Esophagus muscularis mucosa (tissue), 4 donors: ENCODE measurements at places on chromosomes 2 and 18. TPM values are rescaled to one million over a fixed set of nuclear protein-coding genes. Genes with fewer than 3 reads are reported as not detected.
A peak's percentile ranks its signal among the peaks of the same experiment; 100 is the strongest.

RIT2 gene
- not detected for total RNA-seq

GRCh38 chr2:68320118-68320641 lies 431 bp upstream of the CNRIP1 start:
- DNase-seq: no peak

- no peak for DNase-seq
These were observed 54.7 kb upstream of the RAB6D start for GRCh38 chr2:131418625-131419024.

GRCh38 chr2:186903216-186903615 lies 54.2 kb upstream of the ZSWIM2 start:
- no peak for DNase-seq

CDH19 gene
- total RNA-seq: 36.0 TPM

DNA sequence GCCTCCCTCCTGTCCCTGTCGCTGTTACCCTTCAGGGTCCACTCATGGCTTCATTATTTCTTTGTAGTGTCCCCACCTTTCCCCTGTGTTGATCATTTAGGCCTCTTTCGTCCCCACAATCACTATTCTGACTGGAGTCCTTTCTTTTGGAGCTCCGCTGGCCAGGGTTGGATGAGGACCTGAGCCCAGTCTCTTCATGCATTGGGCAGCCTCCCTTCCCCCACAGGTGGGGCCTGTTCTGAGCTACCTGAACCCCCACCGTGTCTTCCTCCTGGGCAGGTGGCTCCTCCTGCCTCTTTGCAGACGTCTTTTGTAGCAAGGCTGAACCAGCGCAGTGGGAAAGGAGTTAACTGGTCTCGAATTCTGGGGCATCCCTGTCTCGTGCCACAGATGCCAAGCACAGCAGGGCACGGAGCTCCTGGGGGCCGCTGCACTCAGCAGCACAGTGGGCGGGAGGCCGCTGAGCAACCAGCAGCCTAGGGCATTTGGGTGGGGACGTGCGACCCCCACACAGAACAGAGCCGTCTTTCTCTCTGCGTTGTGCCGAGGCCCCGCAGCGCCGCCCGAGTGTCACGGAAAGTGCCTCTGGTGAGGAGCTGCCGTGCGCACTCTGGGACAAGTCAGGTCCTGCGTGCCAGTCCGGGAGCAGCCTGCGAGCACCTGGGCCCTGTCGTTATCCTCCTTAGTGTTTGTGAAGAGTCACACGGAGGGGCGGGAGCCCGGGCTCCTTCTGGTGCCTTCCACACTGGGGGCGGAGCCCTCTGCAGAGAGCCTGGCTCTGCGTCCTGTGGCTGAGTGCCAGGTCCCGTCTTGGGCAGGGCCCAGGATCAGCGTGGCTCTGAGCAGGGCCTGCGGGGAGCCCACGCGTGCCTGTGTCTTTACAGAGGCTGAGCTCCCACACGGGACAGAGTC lies 130.1 kb downstream of the NFATC1 start:
- DNase-seq: no peak

DAPL1 gene
- total RNA-seq: not detected

DNA sequence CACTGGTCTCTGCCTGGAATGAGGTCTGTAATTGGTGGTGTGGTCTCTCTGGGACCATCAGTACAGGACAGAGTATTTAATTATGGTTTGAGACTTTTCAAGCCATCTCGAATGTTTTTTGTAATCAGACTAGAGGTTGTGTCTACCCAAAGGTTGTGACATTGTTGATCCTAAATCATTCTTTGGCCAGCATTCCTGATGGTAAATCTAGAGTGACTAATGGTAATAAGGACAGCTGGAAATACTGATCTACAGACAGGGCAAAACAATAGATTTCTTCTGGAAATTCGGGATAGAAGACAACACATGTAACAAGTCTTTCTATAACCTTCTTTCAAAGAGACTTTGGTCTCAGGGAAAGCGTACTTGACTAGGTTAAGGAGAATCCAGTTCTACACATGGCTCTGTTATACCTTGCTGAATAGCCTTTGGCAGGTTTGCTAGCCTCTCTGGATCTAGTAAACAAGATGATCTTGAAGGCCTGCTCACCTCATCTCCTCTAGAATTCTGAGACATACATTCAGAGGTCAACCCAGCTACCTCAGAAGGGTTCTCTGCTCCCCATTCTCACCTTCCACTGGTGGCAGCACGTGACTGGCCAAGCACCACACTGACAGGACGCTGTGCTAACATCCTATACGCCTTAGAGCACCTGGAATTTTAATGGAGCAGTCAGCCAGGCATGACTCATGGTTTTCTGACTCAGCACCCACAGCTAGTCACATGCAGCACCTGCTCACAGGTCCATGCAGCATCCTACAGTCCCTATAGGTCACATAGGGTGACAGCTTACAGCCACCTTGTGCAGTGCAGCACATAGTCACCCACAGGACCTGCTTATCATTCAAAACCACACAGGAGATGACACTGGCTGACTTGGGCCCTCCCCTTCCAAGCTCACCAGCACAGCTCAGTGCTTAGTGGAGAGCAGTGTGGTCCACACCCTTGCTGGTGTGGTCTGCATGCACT lies 12.2 kb downstream of the PLB1 start:
- DNase-seq: peak; percentile 83

RMC1 gene
- total RNA-seq: 24.9 TPM

DNA sequence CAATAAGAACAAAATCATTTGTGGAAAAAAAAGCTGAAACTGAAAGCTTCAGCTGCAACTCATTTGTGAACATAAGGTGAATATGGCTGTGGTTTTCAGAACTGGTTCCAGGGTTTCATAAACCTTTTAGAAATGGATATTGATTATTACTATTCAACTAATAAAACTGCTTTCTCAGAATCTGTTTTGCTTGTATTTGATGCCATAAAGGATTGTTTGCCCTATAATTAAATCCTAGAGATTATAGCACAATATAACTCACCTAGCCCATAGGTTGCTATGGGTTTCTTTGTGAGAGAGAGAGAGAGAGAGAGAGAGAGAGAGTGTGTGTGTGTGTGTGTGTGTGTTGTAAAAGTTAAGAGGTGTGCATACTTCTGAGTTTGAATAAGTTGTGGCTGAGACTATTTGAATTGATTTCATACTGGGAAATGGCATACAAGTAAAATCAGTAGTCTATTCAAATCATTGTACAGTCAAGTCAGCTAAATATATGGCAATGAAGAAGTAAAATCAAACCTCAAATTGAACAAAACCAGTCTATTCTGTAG lies 339.2 kb downstream of the ARHGAP15 start:
- no peak for DNase-seq

CD8B2 gene
- total RNA-seq: not detected

- no peak for DNase-seq
These were observed 75.6 kb downstream of the CELF4 start for GRCh38 chr18:37489998-37490397.

GRCh38 chr2:128369108-128369555 lies 50.5 kb upstream of the HS6ST1 start:
- DNase-seq: no peak

GRCh38 chr18:4455113-4455811 lies at the start of gene DLGAP1:
Gene DLGAP1, minus strand, starts transcription at chr18:4455307.
- DNase-seq: no peak

GRCh38 chr2:41941831-41942230 lies 106.0 kb upstream of the PKDCC start:
- DNase-seq: no peak

DNA sequence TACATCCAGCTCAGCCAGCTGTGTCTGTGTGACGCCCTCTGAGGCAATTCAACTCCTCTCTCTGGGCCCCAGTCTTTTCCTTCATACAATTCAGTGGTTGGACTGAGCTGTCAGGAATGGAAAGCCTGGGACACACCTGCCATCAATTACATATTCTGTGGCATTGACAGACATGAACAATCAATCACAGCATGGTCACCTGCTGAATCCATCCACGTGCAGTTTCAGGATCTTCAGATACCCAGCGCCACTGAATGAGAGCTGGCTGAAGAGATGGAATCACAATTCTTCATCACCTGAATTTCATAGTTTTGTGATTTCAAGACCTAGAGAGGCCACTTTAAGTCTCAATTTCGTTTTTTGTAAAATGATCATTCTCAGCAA lies 5.1 kb downstream of the ADRA2B start:
- DNase-seq: no peak

GRCh38 chr2:2926858-2927175 lies 450.8 kb downstream of the EIPR1 start:
- no peak for DNase-seq

CRIM1 gene
- 140 TPM for total RNA-seq

DNA sequence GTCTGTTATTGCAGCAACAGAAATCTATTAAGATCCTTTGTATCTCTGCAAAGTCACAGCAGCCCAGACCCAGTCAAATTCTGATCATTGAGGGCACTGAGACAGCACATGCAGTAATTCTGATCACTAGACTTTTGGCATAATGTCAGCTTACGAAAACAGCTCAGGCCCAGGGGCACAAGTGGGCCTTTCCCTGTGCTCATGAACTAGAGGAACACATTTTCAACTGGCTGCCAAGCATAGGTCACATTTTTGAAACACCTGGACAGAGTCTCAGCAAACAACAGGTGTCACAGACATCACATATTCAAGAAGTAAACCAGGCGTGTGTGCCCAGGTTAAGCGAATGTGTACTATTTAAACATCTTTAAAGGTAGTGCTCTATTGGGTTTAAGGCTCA lies 13.7 kb downstream of the DOCK10 start:
- DNase-seq: no peak

GRCh38 chr2:103132536-103133217 lies 370.8 kb downstream of the TMEM182 start:
- DNase-seq: no peak

- no peak for DNase-seq
These were observed 194.8 kb downstream of the TFCP2L1 start for GRCh38 chr2:121090088-121090715.

DNA sequence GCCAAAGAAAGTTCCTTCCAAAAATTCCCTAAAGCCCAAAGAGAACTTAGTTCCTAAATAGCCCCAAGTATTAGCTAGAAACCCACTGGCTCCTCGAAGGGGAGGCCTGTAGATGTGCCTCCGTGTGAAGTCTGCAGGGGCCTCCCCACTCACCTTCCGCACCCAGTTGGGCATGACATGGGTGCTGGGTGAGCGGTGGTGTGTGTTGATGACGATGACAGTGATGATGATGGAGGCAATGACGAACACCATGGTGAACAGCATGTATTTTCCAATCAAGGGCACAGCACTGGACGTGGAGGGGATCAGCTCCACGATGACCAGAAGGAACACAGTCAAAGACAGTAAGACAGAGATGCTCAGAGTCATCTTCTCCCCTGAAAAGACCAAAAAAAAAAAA lies 14.5 kb downstream of the CHRNA1 start:
- no peak for DNase-seq

NBEAL1 gene
- 23.6 TPM for total RNA-seq

CRYBA2 gene
- total RNA-seq: not detected

B4GALT6 gene
- total RNA-seq: 12.0 TPM

MROH2A gene
- total RNA-seq: not detected

DNA sequence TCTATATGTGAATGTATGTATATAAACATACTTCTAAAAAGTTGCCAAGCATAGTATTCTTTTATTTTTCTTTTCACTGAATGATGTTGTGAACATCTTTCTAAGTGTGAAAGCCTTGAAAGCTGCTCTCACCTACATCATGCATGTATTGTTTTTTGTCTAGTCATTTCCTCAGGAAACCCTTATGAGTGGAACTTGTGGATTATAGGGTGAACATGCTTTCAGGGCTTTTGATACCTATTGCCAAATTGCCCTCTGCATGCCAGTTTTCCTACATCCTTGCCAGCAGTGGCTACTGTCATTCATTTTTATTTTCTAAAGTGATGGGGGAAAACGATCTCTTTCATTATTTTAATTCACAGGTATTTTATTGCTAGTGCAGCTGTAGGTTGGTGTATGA lies 78.3 kb downstream of the ADAM23 start:
- no peak for DNase-seq

STEAP3 gene
- total RNA-seq: 4.6 TPM

DNA sequence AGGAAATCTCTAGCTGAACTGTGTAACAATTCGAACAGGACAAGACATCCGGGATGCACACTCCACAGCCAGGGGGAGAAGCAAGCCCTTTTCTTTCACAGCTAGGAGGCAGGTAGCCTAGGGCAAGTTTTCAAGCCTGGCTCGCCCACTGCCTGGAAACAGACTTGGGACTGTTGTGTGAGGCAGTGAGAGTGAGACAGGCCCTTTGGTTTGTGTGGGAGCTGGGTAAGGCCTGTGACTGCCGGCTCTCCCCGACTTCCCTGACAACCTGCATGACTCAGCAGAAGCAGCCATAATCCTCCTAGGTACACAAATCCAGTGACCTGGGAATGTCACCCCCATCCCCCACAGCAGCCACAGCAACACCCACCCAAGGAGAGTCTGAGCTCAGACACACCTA lies 179.7 kb downstream of the WDPCP start:
- no peak for DNase-seq

GRCh38 chr18:40375837-40376236 lies 1579.2 kb upstream of the PIK3C3 start:
- no peak for DNase-seq

GRCh38 chr2:149800624-149801542 lies 213.3 kb upstream of the MMADHC start:
- no peak for DNase-seq

LYPD1 gene
- 5.4 TPM for total RNA-seq

STARD6 gene
- total RNA-seq: not detected
